ENCODE measurements at places on chromosomes 1 and 21. TPM values are rescaled to one million over a fixed set of nuclear protein-coding genes. Genes with fewer than 3 reads are reported as not detected.

GRCh38 chr1:226981386-226981817 lies 41.3 kb downstream of the COQ8A start:
- DNase-seq: no peak

DNA sequence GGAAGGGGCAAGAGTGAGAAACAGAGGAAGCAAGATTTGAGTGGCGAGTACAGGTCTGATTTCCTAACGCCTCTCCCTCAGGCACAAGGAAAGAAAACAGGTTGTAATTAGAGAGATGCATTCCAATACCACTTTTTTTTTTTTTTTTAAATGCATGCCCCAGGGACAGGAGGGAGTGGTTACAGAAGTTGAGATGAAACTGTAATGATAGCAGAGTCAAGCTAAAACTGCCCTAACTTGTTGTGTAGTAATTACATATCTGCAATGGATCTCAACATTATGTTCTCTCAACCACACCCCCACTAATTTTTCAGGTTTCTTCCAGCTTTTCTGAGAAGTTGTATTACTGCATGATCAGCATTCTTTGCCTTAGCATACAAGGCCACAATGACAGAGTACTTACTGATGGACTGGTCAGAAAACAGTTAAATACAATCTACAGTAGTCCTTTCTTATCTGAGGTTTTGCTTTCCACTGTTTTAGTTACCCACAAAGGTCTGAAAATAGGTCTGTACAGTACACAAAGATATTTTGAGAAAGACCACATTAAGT lies 5.5 kb downstream of the ETV3 start:
- no peak for DNase-seq

- peak; percentile 70 for DNase-seq
Measured at GRCh38 chr1:23169727-23170335, 1.2 kb upstream of the LUZP1 start.

GRCh38 chr1:112938210-112938609 lies 17.8 kb downstream of the SLC16A1 start:
- DNase-seq: no peak

DNA sequence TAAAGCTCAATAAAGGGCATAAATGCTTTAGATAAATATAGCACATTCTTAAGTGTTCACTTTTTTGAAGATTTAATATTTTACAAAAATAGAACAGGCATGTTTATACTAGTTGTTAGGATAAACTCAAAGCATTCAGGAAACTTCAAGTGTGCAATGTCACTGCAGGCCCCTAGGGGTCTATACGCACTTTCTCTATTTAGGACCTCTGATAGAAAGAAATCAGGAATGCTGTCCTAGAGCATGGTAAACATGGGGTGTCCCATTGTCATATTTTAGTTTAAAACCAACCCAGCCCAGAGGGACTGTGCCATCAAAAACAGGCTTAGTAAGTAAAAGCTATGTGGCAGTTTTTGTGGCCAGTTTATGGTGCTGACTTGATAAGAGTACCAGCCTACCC lies 102.2 kb downstream of the BARHL2 start:
- no peak for DNase-seq

DNA sequence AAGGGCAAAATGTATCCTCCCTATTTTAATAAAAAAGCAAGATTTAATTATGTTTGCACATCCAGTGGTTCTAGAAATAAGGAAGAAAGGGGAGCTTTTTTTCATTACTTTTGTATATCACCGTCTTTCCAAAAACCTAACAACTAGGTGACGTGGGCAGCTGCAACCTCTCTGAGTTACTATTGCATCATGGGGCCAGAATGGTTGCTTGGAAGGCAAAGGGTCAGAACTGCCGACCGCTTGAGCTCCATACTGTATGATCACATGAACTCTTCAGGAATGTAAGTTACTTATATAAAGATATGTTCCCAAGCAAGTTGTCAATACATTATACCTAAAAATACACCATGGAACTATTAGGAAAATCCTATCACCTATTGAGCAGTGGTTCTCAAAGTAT lies 85.6 kb upstream of the HIVEP3 start:
- DNase-seq: no peak

Gene HSPA13
- total RNA-seq: 31.2 TPM

Gene OR6N2
- not detected for total RNA-seq

Gene PLPPR4
- total RNA-seq: 3.9 TPM

Gene UBASH3A
- 0.20 TPM for total RNA-seq

Gene GOLT1A
- total RNA-seq: not detected

Gene SH3D21
- 16.9 TPM for total RNA-seq

Gene OR10Z1
- total RNA-seq: not detected

Gene CLEC20A
- total RNA-seq: not detected

Gene CRP
- total RNA-seq: not detected

Gene TDRD5
- total RNA-seq: 0.59 TPM

Gene LAMB3
- total RNA-seq: 22.7 TPM

Gene HPCAL4
- 0.20 TPM for total RNA-seq

Data from skin of body (tissue), 3 donors.